ENCODE measurements at places on chromosomes 1 and 21. TPM values are rescaled to one million over a fixed set of nuclear protein-coding genes. Genes with fewer than 3 reads are reported as not detected.

GJA8 gene
- total RNA-seq: not detected

SPRR3 gene
- total RNA-seq: not detected

IGSF21 gene
- not detected for total RNA-seq

SERINC2 gene
- total RNA-seq: 5.2 TPM

UQCRHL gene
- 3.3 TPM for total RNA-seq

PDPN gene
- total RNA-seq: 108 TPM

KRTAP12-2 gene
- total RNA-seq: not detected

TDRD5 gene
- total RNA-seq: 0.22 TPM

SPATA21 gene
- total RNA-seq: not detected

SH2D1B gene
- total RNA-seq: not detected

CLCA2 gene
- not detected for total RNA-seq

RAB7B gene
- total RNA-seq: not detected

OLIG2 gene
- total RNA-seq: not detected

DMBX1 gene
- total RNA-seq: not detected

OR2L5 gene
- total RNA-seq: not detected

KIRREL1 gene
- total RNA-seq: 14.9 TPM

PITHD1 gene
- 24.6 TPM for total RNA-seq

DIO1 gene
- total RNA-seq: not detected

SLAMF9 gene
- not detected for total RNA-seq

EYA3 gene
- total RNA-seq: 8.5 TPM

HTR6 gene
- not detected for total RNA-seq

ZNF683 gene
- total RNA-seq: not detected

S100A12 gene
- total RNA-seq: not detected

C4BPB gene
- total RNA-seq: not detected

PRR9 gene
- total RNA-seq: not detected
